ENCODE measurements at places on chromosomes 12 and 14.

DNA sequence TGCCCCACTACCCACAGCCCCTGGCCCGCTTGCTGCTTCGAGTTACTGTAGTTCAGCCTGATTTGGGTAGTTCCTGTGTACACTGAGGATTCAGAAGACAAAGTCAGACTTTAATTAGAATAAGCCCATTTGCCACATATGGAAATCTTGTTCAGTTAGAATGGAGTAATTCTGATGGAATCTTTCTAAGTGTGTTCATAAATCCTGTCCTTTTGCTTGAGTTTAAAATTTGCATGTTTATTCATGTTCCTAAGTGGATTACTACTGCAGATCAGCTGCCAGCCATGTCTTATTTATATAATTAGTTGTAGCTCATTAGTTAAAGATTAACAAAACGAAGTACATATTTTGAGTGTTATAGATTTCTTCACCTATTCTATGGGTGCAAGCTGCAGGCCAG lies 504.5 kb downstream of the PCNX1 start:
- no peak for DNase-seq

- DNase-seq: no peak
These were observed 296.8 kb upstream of the NOS1 start for GRCh38 chr12:117658226-117658625.

DNA sequence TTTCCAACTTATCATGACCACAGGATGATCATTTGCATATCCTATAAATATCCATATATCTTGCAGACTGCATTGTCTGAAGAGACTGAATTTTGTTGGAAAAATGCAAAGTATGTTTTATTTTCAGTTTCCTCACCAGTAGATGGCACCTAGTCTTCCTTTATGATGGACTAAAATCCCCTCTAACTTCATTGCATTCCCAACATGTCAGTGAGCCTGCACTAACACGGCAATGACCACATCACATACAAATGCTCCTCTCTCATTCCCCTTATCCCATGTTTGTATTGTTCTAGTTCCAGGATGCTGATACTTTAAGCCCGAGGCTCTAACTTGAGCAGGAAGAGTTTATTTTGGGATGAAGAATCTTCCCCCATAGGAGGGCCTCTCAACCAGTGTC lies 24.7 kb upstream of the MYBPC1 start:
- no peak for DNase-seq

DNA sequence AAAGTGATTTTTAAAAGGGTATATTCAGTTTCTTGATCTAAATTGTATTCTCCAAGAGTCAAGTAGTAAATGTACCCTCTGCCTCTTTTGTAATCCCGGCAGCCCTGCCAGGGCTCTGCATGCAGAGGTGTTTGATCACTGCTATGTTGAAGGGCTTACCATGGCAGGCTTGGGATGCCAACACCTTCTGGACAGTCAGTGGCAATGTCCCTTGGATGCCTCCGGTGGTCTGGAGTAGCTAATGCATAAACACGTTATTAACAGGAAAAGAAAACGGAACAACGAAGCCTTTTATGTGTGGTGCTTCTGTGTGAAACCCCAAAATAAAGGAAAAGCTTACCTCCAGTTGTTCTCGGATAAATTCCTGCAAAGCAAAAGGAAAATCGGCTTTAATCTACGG lies 19.9 kb downstream of the EIF2B2 start:
- DNase-seq: no peak

- DNase-seq: no peak
These were observed 268.2 kb downstream of the SNAPC1 start for GRCh38 chr14:62030387-62030786.

DNA sequence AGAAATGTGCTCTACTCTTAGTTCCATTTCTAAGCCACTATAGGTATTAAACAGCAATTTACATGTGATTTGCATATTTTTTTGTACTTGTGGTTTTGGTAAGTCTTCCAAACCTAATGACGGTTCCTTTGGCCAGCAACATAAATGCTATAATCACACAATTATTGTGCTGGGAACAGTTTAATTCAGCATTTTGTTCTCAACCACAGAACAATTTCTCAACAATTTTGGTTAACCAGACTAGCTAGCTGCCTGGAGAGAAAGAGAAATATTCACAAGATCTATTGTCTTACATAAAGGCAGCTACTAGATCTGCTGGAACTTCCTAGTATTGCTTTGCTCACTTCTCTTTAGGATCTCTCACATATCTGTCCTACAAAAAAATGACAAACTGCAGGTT lies 265.3 kb downstream of the SOX5 start:
- no peak for DNase-seq

GRCh38 chr12:6090803-6091202 lies 33.7 kb downstream of the VWF start:
- no peak for DNase-seq

DNA sequence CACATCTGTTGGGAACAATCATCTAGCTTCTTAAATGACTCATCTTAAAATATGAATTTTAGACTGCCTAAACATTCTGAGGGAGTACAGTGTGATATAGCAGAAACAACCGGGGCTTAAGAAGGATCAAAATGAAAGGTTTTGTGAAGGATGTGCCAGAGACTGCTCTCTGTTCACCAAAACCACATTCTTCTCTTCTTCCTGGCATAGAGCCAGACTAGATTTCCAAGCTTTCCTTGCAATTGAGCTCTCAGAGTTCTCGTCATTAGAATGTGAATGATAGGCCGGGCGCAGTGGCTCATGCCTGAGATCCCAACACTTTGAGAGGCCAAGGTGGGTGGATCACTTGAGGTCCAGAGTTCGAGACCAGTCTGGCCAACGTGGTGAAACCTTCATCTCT lies 94.5 kb downstream of the LRRIQ1 start:
- DNase-seq: no peak

DNA sequence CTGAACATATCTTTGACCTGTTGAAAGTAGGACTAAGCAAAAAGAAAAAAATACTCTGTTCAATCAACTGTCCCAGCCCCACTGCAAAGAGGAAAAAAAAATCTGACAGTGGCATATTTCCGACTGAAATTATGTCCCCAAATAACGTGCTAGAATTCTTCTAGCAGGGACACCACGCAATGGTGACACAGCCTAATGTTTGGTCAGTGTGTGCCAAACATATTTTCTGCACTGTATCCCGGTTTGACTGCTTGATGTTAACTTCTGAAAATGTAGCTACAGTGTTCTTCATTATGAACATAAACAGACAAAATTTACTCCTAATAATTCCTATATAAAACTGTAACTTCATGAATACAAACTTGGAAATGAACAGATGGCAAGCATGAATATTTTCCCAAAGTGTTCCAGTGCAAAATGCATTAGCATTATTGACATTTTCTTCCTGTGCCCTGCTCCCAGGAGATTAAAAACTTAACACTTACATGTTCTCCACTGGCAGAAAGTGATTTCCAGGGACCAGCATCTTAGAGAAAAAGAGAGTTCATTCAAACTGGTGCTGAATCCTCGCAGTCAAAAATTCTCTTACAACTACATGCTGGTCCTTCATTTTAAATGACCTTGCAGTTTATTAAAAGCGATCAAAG lies 72.4 kb upstream of the SYT1 start:
- DNase-seq: no peak

- no peak for DNase-seq
These were observed 43.5 kb downstream of the CNTN1 start for GRCh38 chr12:40735551-40736230.

DNA sequence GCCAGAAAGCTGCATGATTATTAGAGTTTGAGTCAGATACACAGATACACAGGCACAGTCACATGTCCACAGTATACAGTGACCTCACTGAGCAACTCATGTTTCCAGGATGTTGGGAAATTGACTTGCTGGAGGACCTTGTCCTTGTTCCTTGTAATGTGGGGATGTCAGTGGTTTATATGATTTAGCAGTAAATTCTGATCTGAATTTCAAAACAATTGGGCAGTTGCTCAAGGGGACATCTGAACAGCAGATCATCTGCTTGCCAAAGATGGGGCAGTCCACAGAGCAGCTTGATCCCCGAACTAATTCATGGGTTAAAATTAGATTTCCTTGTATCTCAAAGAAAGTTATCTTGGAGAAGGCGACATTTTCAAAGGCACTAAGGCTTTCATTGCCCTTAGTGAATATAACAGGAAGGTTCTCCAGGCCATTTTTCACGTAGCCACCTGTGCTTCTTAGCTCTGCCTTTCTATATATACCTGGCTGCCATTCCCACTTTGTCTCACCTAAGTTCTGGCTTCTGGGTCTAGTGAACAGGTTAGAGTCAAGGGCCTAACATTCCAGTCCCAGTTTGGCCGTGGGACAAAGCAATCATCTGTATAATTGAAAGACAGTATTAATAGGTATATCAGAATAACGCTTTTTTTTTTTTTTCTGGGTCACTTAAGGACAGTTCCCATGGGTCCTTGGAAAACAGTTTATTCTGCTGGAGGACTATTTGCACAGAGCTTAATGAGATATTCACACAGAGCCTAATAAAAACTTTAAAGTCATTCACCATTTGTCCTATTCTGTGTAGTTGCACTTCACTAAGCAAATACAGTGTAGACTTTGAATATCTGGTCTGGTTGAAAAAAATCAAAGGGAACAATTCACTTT lies 64.9 kb upstream of the STRN3 start:
- DNase-seq: no peak

GRCh38 chr14:102020058-102020971 lies 55.9 kb downstream of the DYNC1H1 start:
- peak; percentile 13 for DNase-seq

DNA sequence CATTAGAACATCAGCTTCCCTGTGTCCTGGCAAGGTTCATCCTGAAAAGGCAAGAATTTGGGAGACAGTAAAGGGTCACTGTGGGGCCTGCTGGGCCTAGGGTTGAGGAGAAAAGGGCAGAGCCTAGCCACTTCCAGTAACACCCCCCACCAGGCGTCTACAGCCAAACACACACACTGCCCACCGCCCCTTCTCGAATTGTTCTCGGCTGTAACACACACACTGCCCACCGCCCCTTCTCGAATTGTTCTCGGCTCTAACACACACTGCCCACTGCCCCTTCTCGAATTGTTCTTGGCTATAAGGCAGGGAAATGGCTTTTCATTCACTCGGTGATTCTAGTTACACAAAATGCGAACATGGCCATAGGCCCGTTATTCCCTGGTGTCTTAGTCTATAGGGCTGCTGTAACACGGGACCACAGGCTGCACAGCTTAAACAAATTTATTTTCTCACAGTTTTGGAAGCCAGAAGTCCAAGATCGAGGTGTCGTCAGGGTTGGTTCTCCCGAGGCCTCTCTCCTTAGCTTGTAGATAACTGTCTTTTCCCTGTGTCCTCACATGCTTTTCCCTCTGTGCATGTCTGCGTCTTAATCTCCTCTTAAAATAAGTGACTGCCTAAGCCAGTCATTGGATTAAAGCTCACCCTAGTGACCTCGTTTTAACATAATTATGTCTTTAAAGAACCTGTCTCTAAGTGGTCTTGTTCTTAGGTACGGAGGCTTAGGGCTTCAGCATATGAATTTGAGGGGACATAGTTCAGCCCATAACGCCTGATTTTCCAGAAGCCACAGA lies 171.0 kb downstream of the ADGRD1 start:
- DNase-seq: no peak

DNA sequence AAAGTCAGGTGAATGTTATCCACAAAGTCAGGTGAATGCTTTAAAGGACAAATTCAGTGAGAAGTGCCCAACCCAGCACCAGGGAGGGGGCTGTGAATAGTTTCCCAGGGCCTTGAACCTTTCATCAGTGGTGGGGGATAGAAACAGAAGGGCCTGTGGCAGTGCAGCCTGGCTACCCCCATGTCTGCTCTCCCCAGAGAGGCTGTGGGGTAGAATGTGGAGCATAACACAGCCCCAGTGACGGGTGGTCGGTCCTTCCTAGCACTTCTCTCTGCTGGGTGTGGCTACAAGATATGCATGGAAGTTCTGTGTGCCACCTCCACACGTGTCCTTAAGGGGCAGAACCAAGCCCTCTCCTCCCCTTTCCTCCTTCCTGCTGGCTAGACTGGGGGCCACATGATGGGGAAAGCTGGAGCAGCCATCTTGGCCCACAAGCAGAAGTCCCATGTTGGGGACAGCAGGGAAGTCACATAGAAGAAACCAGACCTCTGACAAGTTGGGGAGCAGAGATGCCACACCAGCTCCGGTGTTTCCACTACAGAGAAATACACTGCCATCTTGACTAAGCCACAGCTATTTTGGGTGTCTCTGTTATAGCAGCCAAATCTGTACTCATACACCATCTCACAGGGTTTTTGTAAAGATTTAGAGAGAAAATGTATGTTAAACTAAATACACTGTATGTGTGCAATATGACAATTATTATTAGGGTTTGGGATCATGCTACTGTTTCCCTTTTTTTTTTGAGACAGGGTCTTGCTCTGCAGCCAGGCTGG lies 17.0 kb downstream of the RITA1 start:
- DNase-seq: no peak

DNA sequence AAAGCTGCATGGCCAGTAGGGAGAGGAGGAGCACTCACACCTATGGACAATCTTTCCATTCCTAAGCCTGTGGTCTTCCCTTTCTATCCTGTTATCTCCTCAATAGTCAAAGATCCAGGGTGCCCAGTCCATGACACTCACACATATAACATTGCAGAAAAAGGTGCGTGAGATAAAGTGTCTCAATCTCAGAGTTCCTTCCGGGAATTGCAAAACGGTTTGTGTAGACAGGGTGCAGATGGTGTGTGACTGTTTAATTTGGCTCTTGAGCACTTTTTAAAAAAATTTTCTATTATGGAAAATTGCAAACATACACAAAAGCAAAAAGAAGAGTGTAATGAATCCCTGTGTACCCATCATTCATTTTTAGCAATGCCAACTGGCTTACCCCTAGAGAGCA lies 1493.6 kb downstream of the AACS start:
- DNase-seq: no peak

DNA sequence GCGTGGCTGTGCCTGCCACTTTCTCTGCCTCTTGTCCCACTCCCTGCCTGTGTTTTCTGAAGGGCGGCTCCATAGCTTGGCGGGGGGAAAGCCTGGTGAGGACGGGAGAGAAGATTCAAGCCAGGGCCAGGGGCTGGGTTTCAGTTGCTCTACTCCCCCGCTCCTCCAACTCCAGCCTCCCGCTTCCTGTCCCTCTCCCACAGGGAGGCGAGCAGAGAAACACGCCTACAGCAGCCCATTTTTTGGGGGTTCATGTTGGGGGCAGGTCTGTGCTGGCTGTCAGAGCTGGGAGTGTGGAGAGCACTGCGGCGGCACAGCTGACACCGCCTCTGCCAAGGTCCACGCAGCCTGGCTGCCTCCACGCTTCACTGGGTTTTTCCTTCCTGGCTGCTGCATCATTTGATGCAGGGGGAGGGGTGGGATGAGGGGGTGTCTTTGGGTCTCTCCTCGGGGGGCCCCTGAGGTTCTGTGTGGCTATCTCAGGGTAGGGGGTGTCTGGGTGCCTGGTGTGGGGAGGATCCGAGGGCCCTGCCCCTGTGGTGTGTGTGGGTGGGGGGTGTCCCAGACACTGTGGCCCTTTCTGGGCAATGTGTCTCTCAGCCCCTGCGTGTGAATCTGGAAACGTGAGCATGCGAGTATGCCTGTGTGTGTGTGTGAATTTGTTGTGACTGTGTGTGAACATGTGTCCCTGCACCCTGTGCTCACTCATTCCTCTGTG lies 10.7 kb upstream of the KRT80 start:
- no peak for DNase-seq
